ENCODE measurements at places on chromosomes 6 and 20. TPM values are rescaled to one million over a fixed set of nuclear protein-coding genes. Genes with fewer than 3 reads are reported as not detected.

LY6G6D gene
- total RNA-seq: not detected

CYP39A1 gene
- under 0.01 TPM for total RNA-seq

STAU1 gene
- total RNA-seq: 32.4 TPM

CST2 gene
- 6.9 TPM for total RNA-seq

EFCAB8 gene
- total RNA-seq: under 0.01 TPM

TPX2 gene
- total RNA-seq: 86.1 TPM

BPIFA1 gene
- not detected for total RNA-seq

PBX2 gene
- total RNA-seq: 28.8 TPM

CDH4 gene
- 0.28 TPM for total RNA-seq

PPP1R16B gene
- 2.0 TPM for total RNA-seq

DEF6 gene
- total RNA-seq: 1.3 TPM

HMGN3 gene
- 23.1 TPM for total RNA-seq

CD24 gene
- total RNA-seq: 12.3 TPM

SPATA25 gene
- 0.28 TPM for total RNA-seq

RBBP9 gene
- total RNA-seq: 11.0 TPM

CALHM4 gene
- total RNA-seq: 0.19 TPM

NRSN1 gene
- total RNA-seq: not detected

COL21A1 gene
- 0.38 TPM for total RNA-seq

VGLL2 gene
- total RNA-seq: not detected

EMILIN3 gene
- not detected for total RNA-seq

SLC35F1 gene
- not detected for total RNA-seq

PNLDC1 gene
- 0.19 TPM for total RNA-seq

FAM135A gene
- 10.7 TPM for total RNA-seq

C6orf132 gene
- total RNA-seq: 1.2 TPM

CD40 gene
- total RNA-seq: 14.9 TPM

CYB5R4 gene
- total RNA-seq: 3.6 TPM

CTCFL gene
- not detected for total RNA-seq

GRM1 gene
- total RNA-seq: under 0.01 TPM
